ENCODE measurements at places on chromosomes 5 and 9.

DNA sequence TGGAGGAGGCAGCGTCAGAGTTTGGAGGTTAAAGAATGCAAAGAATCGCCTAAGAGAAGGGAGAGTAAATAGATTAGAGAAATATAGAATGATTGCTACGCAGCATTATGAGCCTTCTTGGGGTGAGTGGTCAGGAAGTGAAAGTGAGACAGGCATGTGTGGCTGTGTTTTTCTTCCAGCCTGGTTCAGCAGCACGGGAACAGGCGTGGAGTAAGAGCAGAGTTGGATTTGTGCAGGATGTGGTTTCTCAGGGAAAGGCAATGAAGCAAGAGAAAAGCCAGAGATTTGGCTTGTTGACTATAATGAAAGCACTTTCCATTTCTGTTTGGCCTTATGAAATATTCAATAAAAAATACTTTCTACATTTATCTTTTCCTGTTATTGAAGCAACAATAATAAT, 34.3 kb upstream of the FRMD3 start:
- no peaks in the 10 kb centered on the region for H3K4me1 ChIP-seq
- no peak overlapping the region for H3K4me3 ChIP-seq
- no peaks in the 10 kb centered on the region for H3K27me3 ChIP-seq

- H3K27ac ChIP-seq = no peak overlapping the region
- H3K4me1 ChIP-seq = peaks cover 32% of the 10 kb centered on the region
- no peak for DNase-seq
- no peaks in the 10 kb centered on the region for H3K27me3 ChIP-seq
- no peak overlapping the region for H3K4me3 ChIP-seq
Measured at GRCh38 chr5:75051217-75051751, 1.1 kb downstream of the GCNT4 start.

- H3K4me3 ChIP-seq = peak overlapping the region; percentile 75
- no peaks in the 10 kb centered on the region for H3K27me3 ChIP-seq
- DNase-seq = no peak
- peaks cover 2% of the 10 kb centered on the region for H3K36me3 ChIP-seq
- peaks cover 22% of the 10 kb centered on the region for H3K4me1 ChIP-seq
- H3K27ac ChIP-seq = peak overlapping the region; percentile 92
Measured at GRCh38 chr5:96807075-96807654, 580 bp downstream of the ERAP1 start.

DNA sequence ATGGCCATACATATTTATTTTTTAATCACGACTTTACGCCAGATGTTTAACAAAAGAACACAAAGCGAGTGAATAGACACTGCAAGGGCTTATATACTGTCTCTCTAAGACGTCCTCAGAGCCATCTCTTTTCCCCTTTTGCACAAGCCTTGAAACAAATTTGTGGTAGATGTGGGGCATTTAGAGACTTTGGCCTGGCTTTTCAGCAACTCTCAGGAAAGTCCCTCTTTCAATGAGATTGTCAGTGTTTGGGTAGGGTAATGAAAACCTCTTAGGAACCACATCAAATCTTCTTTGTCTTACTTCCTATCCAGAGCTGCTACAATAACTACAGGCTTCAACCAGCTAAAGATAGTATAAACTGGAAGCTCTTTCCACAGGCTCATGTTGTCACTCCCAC, 380.0 kb downstream of the ANXA1 start:
- H3K27me3 ChIP-seq = no peaks in the 10 kb centered on the region
- H3K36me3 ChIP-seq = no peaks in the 10 kb centered on the region
- no peak for DNase-seq

DNA sequence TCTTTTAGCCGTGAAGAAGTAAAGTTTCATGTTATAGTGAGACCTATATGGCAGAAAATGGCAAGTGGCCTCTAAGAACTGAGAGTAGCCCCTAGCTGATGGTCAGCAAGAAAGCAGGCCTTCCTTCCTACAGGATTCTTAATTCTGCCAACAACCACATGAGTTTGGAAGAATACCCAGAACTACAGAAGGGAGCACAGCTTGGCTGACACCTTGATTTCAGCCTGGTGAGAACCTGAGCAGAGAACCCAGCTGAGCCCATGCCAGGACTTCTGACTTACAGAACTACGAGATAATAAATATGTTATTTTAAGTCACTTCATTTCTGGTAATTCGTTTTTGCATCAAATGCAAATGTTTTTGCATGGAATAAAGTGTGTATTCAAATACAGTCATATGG, 5.9 kb upstream of the FBXL17 start:
- no peaks in the 10 kb centered on the region for H3K36me3 ChIP-seq
- H3K27ac ChIP-seq = no peak overlapping the region
- no peak overlapping the region for H3K4me3 ChIP-seq

GRCh38 chr5:150500905-150501304, 7.0 kb upstream of the NDST1 start:
- peaks cover 3% of the 10 kb centered on the region for H3K36me3 ChIP-seq
- no peak overlapping the region for H3K27ac ChIP-seq
- no peak for DNase-seq
- H3K4me3 ChIP-seq = no peak overlapping the region
- H3K4me1 ChIP-seq = peaks cover 71% of the 10 kb centered on the region

DNA sequence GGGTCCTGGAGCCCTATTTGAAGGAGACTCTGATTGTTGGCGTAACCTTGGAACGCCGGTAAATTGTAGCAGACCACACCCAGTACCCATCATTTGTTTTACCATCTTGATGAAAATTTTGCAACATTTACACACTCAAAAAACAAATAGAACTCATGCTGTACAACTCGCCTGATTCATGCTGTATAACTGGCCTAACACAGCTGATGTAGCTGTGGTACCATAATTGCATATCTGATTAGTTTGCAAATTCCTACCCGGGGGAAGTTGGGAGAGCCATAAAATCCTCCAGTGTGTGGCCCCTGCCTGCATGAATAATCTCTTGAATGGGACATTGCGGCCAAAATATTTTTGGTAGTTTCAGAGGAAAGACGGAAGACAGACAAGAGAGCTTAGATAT, 9.7 kb downstream of the NIPAL4 start:
- H3K4me3 ChIP-seq = no peak overlapping the region
- no peak for DNase-seq
- H3K27ac ChIP-seq = no peak overlapping the region
- H3K4me1 ChIP-seq = peaks cover 7% of the 10 kb centered on the region
- H3K36me3 ChIP-seq = peaks cover 13% of the 10 kb centered on the region
- H3K27me3 ChIP-seq = no peaks in the 10 kb centered on the region

- H3K27ac ChIP-seq = no peak overlapping the region
- no peaks in the 10 kb centered on the region for H3K27me3 ChIP-seq
- peaks cover 4% of the 10 kb centered on the region for H3K4me1 ChIP-seq
- no peak for DNase-seq
Measured at GRCh38 chr5:170638454-170639220, 134.8 kb downstream of the KCNIP1 start.

DNA sequence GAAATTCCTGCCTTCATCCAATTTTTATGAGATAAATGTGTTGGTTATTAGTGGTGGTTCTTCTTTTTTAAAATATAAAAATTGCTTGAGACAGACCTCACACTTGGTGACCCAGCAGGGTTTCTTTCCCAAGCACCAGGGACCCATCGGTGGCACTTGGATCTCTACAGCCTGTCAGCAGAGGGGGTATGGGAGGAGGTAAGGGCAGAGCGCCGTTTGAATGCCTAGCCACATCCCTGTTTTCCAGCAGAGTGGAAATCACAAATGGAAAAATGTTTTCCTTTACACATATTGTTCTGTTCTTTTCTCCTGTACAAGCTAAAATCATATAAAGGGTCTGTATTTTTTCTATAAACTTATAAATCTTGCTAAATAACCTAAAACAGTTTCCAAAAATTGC, 248.0 kb downstream of the NR3C1 start:
- no peak for DNase-seq
- no peak overlapping the region for H3K4me3 ChIP-seq
- H3K4me1 ChIP-seq = peaks cover 12% of the 10 kb centered on the region
- H3K36me3 ChIP-seq = no peaks in the 10 kb centered on the region
- no peak overlapping the region for H3K27ac ChIP-seq

GRCh38 chr5:56466136-56466816, 233.1 kb upstream of the ANKRD55 start:
- no peak for DNase-seq
- H3K36me3 ChIP-seq = no peaks in the 10 kb centered on the region
- peaks cover 17% of the 10 kb centered on the region for H3K4me1 ChIP-seq
- H3K27me3 ChIP-seq = no peaks in the 10 kb centered on the region

DNA sequence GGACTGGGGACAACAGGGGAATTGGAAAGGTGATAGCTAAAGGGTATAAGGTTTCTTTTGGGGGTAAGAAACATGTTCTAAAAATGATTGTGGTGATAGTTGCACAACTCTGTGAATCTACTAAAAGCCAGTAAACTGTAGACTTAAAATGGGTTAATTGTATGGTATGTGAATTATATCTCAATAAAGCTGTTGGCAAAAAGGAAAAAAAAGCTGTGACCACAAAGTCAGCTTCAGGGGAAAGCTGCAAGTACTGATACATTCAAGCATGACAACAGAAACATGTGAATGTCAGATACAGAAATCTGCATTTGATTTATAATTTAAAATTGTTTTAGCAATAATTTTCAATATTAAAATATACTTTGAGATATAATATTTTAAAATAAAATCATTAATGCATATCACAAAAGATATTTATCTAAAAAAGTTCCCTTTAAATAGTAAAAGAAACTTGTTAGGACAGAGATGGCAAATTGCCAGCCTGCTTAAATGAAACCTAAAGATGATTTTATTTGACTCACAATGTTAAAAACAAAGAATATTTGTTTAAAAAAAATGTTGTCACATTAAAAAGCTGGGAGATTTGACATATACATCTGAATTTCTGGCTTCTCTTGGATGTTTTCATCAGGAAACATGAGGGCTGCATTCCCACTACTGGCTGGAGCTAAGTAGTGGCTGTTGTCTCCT, 66.0 kb downstream of the TBCA start:
- no peak overlapping the region for H3K4me3 ChIP-seq
- H3K36me3 ChIP-seq = peaks cover 6% of the 10 kb centered on the region
- no peaks in the 10 kb centered on the region for H3K27me3 ChIP-seq
- no peak overlapping the region for H3K27ac ChIP-seq
- no peaks in the 10 kb centered on the region for H3K4me1 ChIP-seq

GRCh38 chr5:68538814-68539420, 323.4 kb downstream of the PIK3R1 start:
- H3K36me3 ChIP-seq = no peaks in the 10 kb centered on the region
- H3K27me3 ChIP-seq = peaks cover 9% of the 10 kb centered on the region
- H3K4me3 ChIP-seq = no peak overlapping the region
- H3K27ac ChIP-seq = no peak overlapping the region

DNA sequence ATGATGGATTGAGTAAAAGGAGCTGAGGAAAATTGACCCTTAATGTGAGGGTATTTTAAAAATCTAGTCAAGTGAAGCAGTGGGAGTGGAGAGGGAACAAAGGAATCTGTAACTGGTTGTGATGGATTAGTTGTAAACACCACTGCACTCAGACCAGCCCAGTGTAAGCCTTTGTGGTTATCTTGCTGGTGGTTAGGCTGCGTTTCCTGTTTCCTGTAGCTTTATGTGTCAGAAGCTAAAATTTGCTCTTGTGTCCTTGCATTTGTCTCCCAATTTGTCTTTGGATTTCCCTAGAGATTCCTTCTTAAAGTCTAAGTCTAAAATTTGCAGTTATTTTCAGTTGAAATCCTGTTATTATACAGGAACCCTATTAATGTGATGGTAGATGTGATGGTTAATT, 6.3 kb downstream of the IFNA21 start:
- no peaks in the 10 kb centered on the region for H3K4me1 ChIP-seq
- H3K27me3 ChIP-seq = peaks cover 3% of the 10 kb centered on the region
- no peak for DNase-seq
- H3K36me3 ChIP-seq = no peaks in the 10 kb centered on the region
- no peak overlapping the region for H3K27ac ChIP-seq
- H3K4me3 ChIP-seq = no peak overlapping the region

DNA sequence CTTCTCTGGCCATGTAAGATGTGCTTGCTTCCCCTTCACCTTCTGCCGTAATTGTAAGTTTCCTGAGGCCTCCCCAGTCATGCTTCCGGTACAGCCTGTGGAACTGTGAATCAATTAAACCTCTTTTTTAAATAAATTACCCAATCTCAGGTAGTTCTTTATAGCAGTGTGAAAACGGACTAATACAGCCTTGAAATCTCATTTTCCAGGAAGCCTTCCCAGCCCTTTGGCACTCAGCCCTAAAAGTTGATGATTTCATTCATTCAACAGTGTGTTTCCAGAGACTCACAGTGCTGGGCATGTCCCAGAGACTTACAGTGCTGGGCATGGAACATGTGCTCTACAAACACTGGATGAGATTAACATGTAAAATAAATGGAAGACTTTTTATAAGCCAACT, 135.8 kb downstream of the DCP2 start:
- peaks cover 5% of the 10 kb centered on the region for H3K36me3 ChIP-seq
- no peak for DNase-seq
- no peaks in the 10 kb centered on the region for H3K27me3 ChIP-seq
- H3K27ac ChIP-seq = no peak overlapping the region

DNA sequence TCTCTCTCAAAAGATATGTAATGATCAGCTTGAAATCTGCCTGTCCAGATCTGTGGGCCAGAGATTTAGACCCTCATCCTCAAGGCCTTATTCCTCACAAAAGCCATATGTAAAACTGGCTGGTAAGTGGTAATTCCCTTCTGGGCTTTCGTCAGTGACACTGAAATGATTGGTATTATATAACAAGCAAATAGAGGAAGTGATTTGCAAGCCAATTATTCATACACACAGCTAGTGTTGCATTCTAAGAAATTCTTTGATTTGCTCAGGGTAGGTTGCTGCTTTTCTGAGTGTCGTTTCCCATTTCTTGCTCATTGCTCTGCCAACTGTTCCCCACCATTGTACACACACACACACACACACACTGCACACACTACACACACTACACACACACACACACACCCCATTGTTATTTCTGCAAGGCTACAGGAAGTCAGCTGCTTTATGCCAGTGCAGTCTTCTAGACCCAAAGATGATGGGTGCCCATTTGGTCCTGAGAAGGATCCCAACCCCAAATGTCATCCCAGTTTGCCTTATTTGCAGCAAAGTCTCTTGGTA, 76.8 kb downstream of the PRLR start:
- no peak overlapping the region for H3K27ac ChIP-seq
- no peaks in the 10 kb centered on the region for H3K27me3 ChIP-seq
- H3K36me3 ChIP-seq = no peaks in the 10 kb centered on the region
- DNase-seq = no peak

- DNase-seq = peak; percentile 94
- no peak overlapping the region for H3K4me3 ChIP-seq
- peak overlapping the region; percentile 98 for H3K27ac ChIP-seq
- H3K27me3 ChIP-seq = no peaks in the 10 kb centered on the region
Measured at GRCh38 chr5:1330146-1330846, 14.6 kb downstream of the CLPTM1L start.

- H3K27ac ChIP-seq = no peak overlapping the region
- H3K27me3 ChIP-seq = peaks cover 7% of the 10 kb centered on the region
- H3K36me3 ChIP-seq = no peaks in the 10 kb centered on the region
- no peak for DNase-seq
- peaks cover 10% of the 10 kb centered on the region for H3K4me1 ChIP-seq
Measured at GRCh38 chr9:113546566-113546965, 83.0 kb downstream of the RGS3 start.

DNA sequence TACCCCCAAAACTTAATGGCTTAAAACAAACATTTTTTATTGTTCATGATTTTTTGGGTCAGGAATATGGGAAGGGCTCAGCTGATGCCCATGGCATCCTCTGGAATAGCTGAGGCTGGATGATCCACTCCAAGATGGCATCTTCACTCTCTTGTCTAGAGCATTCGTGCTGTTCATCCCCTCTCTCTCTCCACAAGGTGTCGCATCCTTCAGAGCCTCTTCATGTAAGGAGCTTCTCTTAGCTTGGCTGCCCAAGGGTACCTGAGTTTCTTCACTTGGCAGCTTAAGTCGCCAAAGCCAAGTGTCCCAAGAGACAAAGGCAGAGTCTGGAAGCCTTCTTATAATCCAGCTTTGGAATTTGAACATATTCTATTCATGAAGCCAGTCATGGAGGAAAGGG, 294.7 kb downstream of the CHSY3 start:
- no peaks in the 10 kb centered on the region for H3K27me3 ChIP-seq
- no peak overlapping the region for H3K4me3 ChIP-seq
- no peak overlapping the region for H3K27ac ChIP-seq
- no peaks in the 10 kb centered on the region for H3K4me1 ChIP-seq
- no peaks in the 10 kb centered on the region for H3K36me3 ChIP-seq

Measured in keratinocyte (primary cell).